ENCODE measurements at places on chromosomes 1 and 21.

DNA sequence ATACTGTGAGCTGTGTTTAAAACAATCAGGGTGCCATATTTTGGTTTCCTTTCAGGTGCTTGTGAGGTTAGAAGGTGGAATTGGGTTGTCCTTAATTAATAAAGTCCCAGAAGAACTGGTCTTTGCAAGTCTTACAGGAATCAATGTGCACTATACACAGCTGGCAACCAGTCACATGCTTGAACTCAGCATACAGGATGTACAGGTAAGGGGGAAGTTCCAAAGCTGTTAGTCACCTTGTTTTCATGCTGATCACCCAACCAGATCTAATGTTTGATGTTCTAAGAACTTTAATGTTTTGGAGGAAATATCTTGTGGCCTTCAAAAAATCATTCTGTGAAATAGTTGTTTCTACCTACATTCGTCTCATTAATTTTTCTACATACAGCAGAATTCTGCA, 156.3 kb downstream of the VPS13D start:
- DNase-seq: no peak

GRCh38 chr1:100359139-100359538, 6.8 kb downstream of the CDC14A start:
- DNase-seq: no peak

- DNase-seq: peak; percentile 18
Observed at GRCh38 chr1:150080784-150081183, 13.2 kb downstream of the VPS45 start.

- no peak for DNase-seq
Observed at GRCh38 chr1:31771891-31772668, 7.9 kb upstream of the ADGRB2 start.

- DNase-seq: no peak
Observed at GRCh38 chr1:81208441-81208840, 592.3 kb upstream of the ADGRL2 start.

GRCh38 chr1:154272999-154273563, 652 bp downstream of the HAX1 start:
- no peak for DNase-seq

DNA sequence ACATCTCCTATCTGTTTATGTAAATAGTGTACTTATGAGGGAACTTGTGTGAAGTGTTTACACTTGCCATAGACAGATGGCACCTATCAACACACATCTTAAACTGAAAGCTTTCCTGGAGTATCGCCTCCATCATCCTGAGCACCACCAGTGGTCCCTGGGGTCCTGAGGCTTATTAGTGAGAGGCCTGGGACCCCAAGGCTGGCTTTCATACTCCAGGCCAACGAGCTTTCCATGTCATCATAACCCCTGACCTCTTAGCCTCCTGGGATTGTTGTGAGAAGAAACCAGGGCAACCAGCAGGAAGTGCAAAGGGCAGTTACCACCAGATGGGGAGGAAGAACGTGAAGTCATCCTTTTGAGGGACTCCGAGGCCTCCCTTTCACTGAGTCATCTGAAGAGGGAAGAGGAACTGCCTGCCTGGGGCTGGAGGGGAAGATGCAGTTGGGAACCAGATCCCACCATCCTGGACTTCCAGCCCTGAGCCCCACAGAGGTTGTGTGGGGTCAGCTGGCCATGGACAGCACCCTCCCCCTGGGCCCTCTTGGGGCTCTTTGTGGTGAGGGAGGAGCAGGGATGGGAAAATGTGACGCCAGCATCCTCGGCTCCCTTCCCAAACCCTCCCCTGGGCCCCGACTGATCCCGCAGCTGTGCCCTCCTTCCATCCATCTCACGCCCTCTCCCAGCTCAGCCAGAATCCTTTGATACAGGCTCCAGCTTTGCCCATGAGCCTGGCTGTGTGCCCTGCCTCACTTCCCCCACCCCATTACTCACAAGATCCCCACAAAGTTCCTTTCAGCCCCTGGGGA, 5.8 kb downstream of the INKA2 start:
- no peak for DNase-seq

DNA sequence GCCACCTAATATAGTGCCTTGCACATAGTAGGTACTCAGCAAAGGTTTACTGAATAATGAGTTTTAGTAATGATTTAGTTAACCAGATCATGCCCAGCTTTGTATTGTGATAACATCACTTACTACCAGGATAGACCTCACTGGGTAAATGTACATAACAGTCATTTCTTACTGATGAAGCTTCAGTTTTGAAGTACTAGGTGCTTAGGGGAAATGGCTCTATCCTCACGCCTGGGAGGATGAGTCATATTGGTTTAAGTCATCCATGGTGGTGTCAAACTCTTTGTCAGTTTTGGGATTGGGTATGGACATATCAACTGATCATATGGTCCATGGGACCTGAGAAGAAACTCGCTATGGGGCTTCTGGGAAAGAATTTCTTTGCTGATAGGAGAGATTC, 90.6 kb upstream of the USP24 start:
- DNase-seq: no peak

DNA sequence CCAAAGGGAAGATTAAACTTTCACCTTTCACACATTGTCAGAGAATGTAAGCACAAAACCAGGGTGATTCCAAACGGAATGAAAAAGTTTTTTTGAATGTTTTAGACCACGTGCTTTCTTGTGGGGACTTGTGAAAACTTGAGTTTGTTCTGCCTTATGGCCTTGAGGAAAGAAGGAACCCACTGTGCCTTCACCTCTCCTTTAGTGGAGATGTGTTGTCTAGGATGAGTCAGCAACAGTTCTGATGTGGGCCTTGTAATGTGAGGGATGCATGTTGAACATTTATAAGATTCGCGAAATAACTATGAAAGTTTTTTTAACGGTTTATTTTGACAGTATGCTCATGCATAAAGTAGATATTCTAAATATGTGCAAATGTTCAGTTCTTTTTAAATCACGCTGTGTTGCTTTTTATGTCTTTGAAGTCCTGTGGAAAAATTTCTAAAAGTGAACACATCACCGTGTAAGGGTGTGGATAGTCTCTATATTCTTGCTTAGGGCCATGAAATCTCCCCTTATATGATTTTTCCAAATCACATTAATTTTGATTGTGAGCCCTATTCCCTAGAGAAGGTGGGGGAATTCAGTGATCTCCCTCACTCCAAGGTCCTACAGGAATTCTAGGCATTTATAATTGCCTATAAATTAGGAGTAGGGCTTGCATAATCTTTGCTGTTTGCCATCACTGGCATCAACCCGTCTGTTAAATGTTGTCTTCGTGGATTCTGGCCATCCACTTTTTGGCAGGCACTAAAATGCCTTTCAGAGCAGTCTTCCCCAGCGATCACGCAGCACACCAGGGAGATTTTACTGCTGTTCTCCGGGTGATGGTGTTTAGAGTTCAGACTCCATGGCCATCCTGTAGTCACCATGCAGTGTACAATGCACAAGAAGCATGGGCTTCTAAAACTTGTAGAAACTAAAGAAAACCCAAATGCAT, 47.4 kb downstream of the PLA2G4A start:
- no peak for DNase-seq

- peak; percentile 47 for DNase-seq
Observed at GRCh38 chr1:31421371-31422040, 8.5 kb downstream of the SERINC2 start.

DNA sequence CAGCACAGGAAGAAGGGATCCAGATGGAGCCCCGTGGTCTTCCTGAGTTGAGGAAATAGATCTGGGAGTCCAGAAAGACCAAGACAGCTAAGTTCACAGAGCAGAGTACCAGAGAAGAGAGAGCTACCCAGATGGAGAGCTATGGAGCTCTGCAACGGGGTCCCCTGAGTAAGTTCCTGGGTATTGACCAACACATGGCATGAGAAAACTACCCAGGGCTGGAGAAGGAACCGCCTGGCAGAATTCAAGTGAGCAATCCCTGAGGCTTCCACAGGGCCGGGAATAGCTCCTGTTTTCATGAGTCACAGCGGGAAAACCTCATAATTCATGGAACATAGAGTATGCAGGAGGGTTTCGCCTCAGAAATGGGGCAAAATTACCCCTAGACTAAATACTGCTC, 19.7 kb downstream of the STPG1 start:
- no peak for DNase-seq

DNA sequence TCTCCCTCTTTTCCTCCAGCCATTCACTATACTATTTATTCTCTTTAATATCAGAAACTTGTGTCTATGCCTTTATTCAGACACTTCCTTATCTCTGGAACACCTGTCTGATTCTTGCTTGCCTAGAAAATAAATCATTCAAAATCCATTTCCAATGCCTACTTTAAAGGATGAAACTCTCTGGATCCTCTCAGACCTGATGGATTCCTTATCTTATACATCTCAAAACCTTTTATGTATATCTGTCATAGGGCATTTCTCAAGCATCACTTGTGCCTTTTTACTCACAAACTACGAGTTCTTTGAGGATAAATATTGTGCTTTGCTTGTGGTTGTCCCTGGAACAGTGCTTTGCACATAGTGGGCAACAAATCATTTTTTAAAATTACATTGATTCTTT, 3.8 kb upstream of the ATP6V1G3 start:
- DNase-seq: no peak

DNA sequence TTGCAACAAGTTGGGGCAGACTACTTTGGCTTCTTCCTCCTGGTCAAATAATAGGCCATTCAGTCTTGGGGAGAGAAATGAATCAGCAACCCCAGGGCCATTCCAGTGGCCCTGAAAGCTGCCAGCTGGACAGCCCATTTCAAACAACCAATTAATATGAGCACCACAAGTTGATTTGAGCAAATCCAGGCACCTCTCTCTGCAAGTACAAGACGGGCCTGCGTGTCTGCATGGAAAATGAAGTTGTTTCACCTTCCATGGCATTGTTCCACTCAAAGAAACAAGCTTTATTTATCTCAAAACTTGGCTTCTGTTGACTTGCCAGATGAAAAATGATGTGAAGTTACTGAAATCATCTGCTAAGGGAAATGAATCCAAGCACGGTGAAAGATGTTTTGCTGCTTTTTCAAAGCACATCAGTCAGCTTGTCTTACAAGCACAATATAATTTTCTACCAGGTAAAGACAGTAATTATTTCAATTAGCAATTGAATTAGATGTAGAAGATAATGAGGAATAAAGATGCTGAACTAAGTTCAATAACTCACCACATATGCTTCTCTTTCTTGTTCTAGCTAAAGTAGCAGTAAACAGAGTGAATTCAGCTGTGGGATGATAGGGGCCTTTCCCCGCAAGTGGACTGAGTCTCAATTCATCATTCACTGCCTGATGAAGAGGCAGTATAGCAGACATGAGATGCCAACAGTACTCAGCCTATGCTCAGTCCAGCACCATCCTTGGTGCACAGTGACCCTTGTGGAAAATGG, 95.2 kb upstream of the SSX2IP start:
- no peak for DNase-seq
